Adrenal gland (tissue), 19 donors: ENCODE measurements at places on chromosomes 4 and X. TPM values are rescaled to one million over a fixed set of nuclear protein-coding genes. Genes with fewer than 3 reads are reported as not detected.

The CPZ gene
- 4.9 TPM for total RNA-seq

- no peak overlapping the region for H3K27ac ChIP-seq
- H3K4me3 ChIP-seq = no peak overlapping the region
- H3K4me1 ChIP-seq = no peaks in the 10 kb centered on the region
- no peaks in the 10 kb centered on the region for H3K27me3 ChIP-seq
- H3K36me3 ChIP-seq = no peaks in the 10 kb centered on the region
Observed at GRCh38 chr4:150867148-150867547, 147.9 kb downstream of the LRBA start.

DNA sequence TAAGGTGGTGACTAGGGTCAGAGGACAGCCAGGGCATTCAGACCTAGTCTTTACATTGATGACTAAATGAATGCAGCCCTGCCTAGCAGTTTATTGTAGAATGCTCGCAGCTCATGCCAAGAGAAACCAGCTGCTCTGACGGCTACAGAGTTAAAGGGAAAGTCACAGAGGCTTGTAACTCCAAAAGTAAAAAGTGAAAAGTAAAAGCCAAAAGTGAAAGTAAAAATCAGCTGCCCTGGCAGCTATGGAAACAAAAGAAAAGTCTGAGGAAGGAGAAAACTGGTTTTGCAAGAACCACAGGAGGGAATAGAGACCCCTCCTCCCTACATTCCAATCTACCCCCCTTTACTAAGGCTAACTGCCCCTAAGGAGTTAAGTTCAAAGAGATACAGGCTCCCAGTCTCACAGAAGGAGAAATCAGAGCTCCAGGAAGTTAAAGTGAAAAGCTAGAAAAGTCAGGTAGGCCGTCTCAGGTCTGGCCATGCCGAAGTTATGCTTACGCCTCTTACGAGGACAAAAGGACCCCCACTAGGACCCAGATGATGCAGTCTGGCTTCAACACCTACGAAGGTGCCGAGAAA, 6.0 kb downstream of the GAGE10 start:
- H3K4me1 ChIP-seq = peaks cover 5% of the 10 kb centered on the region
- peak overlapping the region; percentile 22 for H3K4me3 ChIP-seq
- peaks cover 2% of the 10 kb centered on the region for H3K27me3 ChIP-seq
- no peak for DNase-seq
- H3K27ac ChIP-seq = no peak overlapping the region

DNA sequence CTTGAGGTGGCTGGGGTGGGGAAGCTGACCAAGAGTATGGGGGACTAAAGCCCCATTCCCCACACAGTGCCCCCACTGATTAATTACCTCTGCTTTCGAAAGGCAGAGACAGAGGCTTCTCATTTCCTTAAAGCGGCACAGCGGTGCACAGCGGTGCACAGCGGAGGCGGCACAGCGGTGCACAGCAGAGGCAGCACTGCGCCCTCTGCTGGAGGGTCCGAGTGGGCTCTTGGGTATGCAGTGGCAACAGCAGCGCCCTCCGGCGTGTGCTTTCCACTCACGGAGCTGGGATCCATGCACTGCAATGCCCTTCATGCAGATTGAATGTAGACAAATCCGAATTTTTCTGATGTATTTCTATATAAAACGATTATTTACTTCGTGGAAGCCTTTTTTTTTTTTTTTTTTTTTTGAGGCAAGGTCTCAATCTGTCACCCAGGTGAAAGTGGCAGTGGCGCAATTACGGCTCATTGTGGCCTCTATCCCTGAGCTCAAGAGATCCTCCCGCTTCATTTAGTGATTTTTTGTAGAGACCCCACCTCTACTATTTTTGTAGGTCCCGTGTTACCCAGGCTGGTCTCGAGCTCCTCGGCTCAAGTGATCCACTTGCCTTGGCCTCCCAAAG, 19.7 kb upstream of the PRPS2 start:
- H3K4me1 ChIP-seq = no peaks in the 10 kb centered on the region
- no peak overlapping the region for H3K27ac ChIP-seq
- DNase-seq = no peak

DNA sequence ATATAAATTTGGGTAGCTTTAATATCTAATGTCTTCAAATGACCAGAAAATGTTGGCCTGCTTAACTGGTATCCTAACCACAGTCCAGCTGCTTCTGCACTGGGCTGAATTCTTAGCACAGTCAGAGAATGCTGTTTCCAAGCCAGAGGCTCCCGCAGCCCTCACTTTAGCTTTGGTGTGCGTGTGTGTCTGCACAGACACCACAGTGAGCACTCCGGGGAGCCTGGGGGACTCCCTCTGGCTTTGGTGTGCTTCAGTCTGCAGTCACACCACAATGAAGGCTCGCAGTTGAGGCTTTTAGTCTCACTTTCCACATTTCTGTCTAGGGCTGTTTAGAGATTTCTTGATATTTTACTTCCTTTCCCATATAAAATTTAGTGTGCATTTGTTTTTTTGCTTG, 53.6 kb downstream of the APOO start:
- no peak for DNase-seq
- no peak overlapping the region for H3K4me3 ChIP-seq
- H3K4me1 ChIP-seq = no peaks in the 10 kb centered on the region
- no peaks in the 10 kb centered on the region for H3K36me3 ChIP-seq
- H3K27me3 ChIP-seq = no peaks in the 10 kb centered on the region
- no peak overlapping the region for H3K27ac ChIP-seq

DNA sequence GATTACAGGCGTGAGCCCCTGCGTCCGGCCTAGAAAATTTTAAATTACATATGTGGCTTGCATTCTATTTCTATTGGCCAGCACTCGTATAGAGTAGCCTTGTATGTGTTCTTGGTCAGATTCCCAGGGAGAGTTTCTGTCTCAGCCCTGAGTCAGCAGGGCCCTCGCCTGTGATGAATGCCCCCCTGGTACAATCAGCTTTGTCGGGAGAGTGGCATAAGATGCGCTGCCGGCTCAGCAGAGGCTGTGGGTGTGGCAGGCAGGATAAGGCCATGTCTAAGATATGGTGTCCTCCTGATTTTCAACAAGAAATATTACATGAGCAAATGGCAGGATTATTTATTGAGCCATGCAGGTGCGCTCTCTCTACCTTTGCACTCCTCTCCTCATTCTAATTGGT, 1.6 kb upstream of the REELD1 start:
- no peak for DNase-seq
- H3K4me1 ChIP-seq = no peaks in the 10 kb centered on the region
- no peaks in the 10 kb centered on the region for H3K27me3 ChIP-seq
- no peak overlapping the region for H3K27ac ChIP-seq

DNA sequence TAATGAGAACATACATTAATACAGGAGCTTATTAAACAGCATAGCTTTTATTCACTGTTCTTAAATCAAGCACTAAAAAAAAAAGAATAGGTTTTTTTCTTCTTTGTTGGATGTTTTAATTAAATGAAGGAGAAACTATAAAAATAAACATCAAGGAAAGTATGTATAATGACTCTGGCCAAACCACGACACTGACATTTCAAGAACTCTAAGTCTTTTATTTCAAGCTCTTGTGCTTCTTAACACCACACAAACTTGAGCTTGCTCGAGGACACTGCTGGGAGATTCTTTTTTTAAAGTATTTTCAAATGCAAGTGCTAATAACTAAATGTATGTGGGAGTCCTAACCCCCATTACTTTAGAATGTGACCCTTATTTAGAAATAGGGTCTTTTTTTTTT, 204.9 kb upstream of the PPARGC1A start:
- DNase-seq = no peak
- no peak overlapping the region for H3K4me3 ChIP-seq
- H3K27ac ChIP-seq = no peak overlapping the region
- no peaks in the 10 kb centered on the region for H3K4me1 ChIP-seq
- H3K27me3 ChIP-seq = no peaks in the 10 kb centered on the region

- DNase-seq = no peak
- no peaks in the 10 kb centered on the region for H3K36me3 ChIP-seq
- no peak overlapping the region for H3K4me3 ChIP-seq
- no peaks in the 10 kb centered on the region for H3K27me3 ChIP-seq
- no peak overlapping the region for H3K27ac ChIP-seq
- H3K4me1 ChIP-seq = no peaks in the 10 kb centered on the region
Observed at GRCh38 chr4:133618963-133619362, 469.9 kb downstream of the PCDH10 start.

GRCh38 chr4:153161226-153161963, 42.8 kb upstream of the TRIM2 start:
- peaks cover 5% of the 10 kb centered on the region for H3K4me1 ChIP-seq
- H3K27me3 ChIP-seq = no peaks in the 10 kb centered on the region
- no peaks in the 10 kb centered on the region for H3K36me3 ChIP-seq
